ENCODE measurements at places on chromosomes 4 and X.

GRCh38 chr4:10534820-10535219 lies 77.6 kb upstream of the ZNF518B start:
- DNase-seq, result no peak

- no peak for DNase-seq
Measured at GRCh38 chr4:1459722-1460511, 53.7 kb upstream of the NKX1-1 start.

GRCh38 chr4:167359711-167360110 lies 125.4 kb upstream of the SPOCK3 start:
- no peak for DNase-seq

DNA sequence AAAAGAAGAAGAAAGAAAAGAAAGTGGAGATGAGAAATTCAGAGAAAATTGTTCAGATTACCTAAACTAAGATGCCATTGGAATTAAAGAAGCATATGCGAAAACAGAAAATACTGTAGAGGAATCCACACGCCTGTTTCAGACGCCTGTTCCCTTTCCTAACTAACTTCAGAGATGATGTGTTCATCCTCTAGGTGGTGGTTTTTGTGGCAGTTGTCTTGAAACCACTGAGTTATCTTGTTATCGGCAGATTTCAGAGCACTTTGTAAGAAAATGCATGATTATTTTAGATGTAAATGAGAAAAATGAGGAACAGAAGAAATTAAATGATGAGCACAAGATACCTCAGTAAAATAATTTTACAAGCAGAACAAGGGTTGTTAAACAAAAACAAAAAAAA lies 48.3 kb downstream of the FUNDC1 start:
- no peak for DNase-seq

GRCh38 chrX:63784902-63785707 lies at the start of gene ARHGEF9:
Gene ARHGEF9 (minus strand): TSS chrX:63785214. CDS start chrX:63785145, 69 bp downstream.
- DNase-seq, result no peak

DNA sequence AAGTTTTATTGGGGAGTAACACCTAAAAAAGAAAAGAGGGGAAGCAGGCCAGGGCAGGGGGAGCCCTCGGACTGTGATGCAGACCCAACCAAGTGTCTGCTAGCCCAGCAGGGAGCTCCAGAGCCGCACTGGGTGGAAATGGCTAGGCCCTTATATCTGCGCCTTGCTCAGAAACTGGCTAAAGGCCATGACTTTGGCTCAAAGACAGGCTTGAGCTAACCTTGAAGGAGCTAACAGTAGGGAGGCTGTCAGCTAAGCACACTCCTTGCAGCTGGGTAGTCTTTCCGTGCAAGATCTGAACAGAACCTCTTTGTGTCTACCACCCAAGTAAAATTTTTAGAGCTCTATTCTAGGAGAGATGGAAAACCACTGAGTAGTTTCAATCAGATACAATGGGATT lies 43.0 kb downstream of the SEPSECS start:
- DNase-seq, result no peak

GRCh38 chrX:50497114-50497513 lies 26.5 kb upstream of the DGKK start:
- DNase-seq, result no peak

DNA sequence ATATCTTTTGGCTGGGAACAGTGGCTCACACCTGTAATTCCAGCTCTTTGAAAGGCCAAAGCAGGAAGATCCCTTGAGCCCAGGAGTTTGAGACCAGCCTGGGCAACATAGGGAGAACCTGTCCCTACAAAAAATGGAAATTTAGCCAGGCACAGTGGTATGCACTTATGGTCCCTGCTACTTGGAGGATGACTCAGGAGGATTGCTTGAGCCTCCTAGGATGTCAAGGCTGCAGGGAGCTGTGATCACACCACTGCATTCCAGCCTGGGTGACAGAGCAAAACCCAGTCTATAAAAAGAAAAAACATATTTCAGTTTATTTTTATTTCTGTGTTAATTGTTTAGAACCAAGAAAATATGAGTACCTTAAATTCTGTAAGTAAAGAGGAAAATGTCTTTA lies 123.7 kb downstream of the CBR4 start:
- no peak for DNase-seq

GRCh38 chrX:110086162-110086915 lies 83.4 kb downstream of the TMEM164 start:
- no peak for DNase-seq

DNA sequence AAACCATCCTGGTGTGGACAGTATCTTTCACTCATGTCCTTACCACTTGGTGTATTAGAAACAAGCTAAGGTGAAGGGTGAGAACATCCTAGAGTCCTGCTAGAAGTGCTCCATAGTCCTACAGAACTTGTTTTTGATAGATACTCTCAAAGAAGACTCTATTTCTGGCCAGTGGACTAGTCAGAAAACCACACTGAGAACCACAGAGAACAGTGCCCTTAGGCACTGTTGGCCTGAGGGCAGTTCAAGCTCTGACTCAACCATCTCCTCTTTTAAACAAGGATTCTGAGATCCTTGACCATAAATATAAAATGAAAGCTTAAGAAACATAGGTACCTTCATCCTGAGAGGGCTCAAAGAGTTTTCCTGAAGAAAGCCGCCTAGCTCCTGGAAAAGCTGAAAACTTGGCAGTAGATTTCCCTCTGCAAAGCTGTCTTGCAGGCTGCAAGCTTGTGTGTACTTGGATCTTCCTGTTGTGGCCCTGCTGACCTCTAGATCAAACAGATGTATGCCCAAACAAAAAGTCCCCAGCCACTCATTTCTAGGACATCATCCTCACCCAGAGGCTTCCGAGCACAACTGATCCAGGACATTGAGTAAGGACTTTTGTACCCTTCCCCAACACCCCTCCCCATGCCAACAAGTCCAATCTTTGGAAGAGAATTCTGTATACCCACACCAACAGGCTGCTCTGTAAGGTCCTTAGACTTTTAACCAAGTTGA lies 111.6 kb upstream of the CXCL13 start:
- DNase-seq, result no peak

Data from GM19239 (cell line).